ENCODE measurements at places on chromosomes 16 and 17. TPM values are rescaled to one million over a fixed set of nuclear protein-coding genes. Genes with fewer than 3 reads are reported as not detected.
A peak's percentile ranks its signal among the peaks of the same experiment; 100 is the strongest.

- peak; percentile 97 for DNase-seq
These were observed 26.8 kb downstream of the TRAP1 start for GRCh38 chr16:3690470-3690928.

- no peak for DNase-seq
These were observed 105.4 kb downstream of the YPEL2 start for GRCh38 chr17:59436900-59437299.

The GRIN2A gene
- 3.2 TPM for total RNA-seq

DNA sequence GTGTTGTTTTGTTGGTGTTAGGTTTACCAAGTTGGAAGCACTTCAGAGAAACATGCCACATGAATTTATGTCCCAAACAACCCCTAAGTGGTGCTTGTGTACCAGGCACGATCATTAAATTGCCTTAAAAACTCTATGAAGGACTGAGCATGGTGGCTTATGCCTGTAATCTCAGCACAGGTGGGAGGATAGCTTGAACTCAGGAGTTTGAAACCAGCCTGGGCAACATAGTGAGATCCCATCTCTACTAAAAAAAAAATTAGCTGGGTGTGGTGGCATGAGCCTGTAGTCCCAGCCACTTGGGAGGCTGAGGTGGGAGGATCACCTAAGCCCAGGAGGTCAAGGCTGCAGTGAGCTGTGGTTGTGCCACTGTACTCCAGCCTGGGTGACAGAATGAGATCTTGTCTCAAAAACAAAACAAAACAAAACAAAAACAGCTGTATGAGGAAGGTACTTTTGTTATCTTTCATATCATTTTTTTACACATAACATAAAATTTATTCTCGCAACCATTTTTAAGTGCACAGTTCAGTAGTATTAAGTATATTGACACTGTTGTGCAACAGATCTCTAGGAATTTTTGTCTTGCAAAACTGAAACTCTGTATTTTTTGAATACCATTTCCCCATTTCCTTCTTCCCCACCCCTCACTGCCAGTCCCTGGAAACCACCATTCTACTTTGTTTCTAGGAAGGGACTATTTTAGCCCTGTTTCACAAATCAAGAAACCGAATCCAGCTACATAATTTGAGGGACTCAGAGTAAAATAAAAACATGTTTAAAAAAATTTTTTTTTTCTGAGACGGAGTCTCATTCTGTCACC, 14.3 kb upstream of the RBBP6 start:
- no peak for DNase-seq

The P3H4 gene
- total RNA-seq = 10.1 TPM
